T-helper 1 cell treated with Interleukin-12 subunit alpha and Interleukin-12 subunit beta and Interleukin-4 antibody, amounts not matched to agents 30 ng/mL and 1 ng/mL, for 36 hours (primary cell): ENCODE measurements at places on chromosomes 3 and 15. TPM values are rescaled to one million over a fixed set of nuclear protein-coding genes. Genes with fewer than 3 reads are reported as not detected.

Gene GOLGA6L7
- total RNA-seq: not detected in 2 replicates

Gene TRIM59
- 45.1 and 47.3 TPM in 2 replicates for total RNA-seq

Gene FGF7
- 0.07 and 0.12 TPM in 2 replicates for total RNA-seq

Gene FSD2
- not detected in 2 replicates for total RNA-seq

Gene TTLL13
- 0.61 and 1.4 TPM in 2 replicates for total RNA-seq

Gene GLDN
- total RNA-seq: not detected in 2 replicates

Gene ZNF80
- total RNA-seq: 0.32 and 0.39 TPM in 2 replicates

Gene LMAN1L
- total RNA-seq: 3.7 and 3.8 TPM in 2 replicates

Gene ACTC1
- not detected in 2 replicates for total RNA-seq

Gene PRSS50
- not detected in 2 replicates for total RNA-seq

Gene WDR93
- not detected in 2 replicates for total RNA-seq

Gene VWA5B2
- not detected in 2 replicates for total RNA-seq

Gene TIGIT
- total RNA-seq: 2.8 and 3.6 TPM in 2 replicates

Gene PLOD2
- 0.95 and 1.0 TPM in 2 replicates for total RNA-seq

Gene MITF
- total RNA-seq: 0.27 TPM in 1 of 2 replicates, not detected in the other

Gene LMCD1
- total RNA-seq: 0.39 and 0.59 TPM in 2 replicates

Gene GXYLT2
- 0.51 TPM in 1 of 2 replicates, not detected in the other for total RNA-seq
